ENCODE measurements at places on chromosomes 7 and 10.

DNA sequence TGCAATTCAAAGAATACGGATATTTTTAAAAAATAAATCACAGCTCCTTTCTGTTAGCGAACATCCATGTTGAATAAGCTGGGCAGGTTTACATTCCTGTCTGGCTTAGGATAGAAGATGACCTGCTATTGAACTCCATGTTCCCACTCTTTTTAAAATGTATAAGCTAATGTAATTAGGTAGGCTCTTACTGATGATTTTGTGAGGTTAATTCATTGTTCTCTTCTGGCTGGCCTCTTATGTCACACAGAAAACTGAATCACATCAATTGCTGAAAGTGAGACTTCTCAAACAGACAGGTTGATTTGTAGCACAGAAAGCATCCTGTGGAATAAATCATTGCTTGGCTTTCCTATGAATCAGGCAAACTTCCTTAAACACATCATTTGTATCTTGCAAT lies 24.2 kb downstream of the HGF start:
- no peak for DNase-seq

- no peak for DNase-seq
Observed at GRCh38 chr10:118977835-118978234, 51.7 kb upstream of the NANOS1 start.

DNA sequence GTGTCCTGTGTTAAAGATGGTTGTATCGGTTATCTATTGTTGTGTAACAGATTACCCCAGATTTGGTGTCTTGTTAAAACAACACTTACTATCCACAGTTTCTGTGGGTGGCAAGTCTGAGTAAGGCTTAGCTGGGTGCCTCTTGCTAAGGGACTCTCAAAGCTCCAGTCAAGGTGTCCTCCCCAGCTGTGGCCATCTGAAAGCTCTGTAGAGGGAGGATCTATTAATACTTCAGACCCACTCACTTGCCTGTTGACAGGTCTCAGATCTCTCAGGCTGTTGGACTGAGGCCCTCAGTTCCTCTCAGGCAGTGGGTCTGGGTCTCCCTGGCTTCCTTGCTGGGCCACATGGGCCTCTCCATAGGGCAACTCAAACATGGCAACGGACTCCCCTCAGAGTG lies 19.6 kb downstream of the ARID5B start:
- DNase-seq: no peak

DNA sequence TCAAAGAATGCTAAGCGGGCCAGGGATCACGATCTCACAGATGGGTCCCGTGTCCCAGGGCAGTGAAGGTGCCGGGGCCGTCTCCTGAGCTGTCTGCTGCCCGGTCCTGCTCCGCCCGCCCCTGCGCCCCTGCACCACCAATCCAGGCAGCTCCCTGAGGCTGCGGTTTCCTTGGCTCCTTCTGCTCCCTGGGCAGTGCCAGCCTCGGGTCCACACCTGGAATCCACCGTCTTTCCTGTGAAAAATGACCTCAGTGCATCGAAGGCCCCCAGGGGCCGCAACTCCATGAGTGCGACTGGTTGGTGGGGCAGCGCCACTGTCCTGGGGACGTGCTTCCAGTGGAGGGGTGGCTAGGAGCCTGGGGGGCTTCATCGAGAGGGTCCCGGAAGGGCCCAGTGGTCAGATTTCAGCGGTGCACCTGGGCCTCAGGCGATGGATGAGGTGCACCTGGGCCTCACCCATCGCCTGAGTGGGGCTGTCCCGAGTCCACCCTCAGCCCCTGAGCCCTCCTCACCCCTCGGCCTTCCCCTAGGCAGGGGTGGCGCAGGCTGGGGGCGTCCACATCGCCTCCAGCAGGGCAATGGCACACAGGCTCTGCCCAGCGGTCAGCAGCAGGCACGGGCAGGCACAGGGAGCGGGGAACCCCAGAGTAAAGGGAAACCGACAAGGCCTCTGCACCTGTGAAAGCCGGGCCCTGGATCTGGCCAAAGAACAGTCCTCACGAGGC lies 27.2 kb downstream of the ADGRA1 start:
- no peak for DNase-seq

DNA sequence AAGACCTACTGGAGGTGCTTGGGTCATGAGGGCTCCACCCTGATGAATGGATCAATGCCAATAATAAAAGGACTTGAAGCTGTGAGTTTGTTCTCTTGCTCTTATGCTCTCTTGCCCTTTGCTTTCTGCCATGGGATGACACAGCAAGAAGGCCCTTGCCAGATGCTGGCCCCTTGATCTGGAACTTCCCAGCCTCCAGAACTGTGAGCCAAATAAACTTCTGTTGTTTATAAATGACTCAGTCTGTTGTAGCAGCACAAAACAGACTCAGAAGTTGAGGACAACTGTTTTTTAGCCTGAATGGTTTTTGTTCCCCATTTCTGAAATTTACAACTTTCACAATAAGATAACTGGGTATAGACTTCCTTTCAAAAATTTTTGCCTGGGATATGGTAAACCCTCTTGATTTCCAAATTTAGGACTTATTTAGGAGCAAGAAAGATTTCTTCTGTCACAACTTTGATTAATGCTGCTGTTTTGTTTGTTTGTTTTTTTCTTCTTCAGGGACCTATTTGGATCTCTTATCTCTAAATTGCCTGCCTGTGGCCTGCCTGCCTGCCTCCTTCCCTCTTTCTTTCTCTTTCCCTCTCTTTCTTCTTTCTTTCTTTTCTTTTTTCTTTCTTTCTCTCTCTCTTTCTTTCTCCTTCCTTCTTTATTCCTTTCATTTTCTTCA lies 12.1 kb downstream of the ENTPD1 start:
- DNase-seq: no peak

- DNase-seq: no peak
Observed at GRCh38 chr10:102713539-102713813, 721 bp downstream of the ARL3 start.

DNA sequence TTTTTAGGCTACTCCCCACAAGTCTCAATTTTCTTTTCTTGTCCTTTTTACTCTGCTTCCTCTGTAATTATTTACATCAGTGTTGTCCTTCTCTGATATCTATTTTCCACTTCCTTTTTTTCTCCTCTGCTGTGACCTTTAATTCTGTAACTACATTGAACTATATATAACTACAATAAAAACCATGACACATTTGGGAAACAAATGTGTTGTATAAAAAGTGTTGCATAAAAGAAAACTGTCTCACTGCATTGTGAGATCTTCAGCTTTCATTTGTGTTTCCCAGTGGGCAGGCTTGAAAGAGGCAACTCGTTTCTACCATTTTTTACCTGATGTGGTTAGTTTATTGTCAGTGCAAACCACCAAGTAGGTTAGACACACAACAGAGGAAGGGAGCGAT lies 483.9 kb upstream of the NRP1 start:
- no peak for DNase-seq

DNA sequence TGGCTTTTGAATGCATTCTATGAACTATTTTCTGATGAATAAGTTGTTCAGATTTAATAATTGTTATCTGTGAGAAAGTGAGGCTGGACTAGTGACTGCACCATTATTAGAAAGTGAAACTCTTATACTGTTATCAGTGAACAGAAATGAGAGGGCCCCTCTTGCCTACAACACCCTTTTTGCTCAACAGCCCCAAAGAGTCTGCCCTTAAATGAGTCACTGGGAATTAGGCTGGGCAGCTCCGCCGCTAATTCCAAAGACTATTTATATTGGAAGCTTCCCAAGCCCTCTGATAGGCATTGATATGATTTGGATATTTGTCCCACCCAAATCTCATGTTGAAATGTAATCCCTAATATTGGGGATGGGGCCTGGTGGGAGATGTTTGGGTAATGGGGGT lies 7.0 kb upstream of the CYP2C18 start:
- no peak for DNase-seq

GRCh38 chr7:7671361-7671760 lies 30.8 kb downstream of the UMAD1 start:
- DNase-seq: no peak

DNA sequence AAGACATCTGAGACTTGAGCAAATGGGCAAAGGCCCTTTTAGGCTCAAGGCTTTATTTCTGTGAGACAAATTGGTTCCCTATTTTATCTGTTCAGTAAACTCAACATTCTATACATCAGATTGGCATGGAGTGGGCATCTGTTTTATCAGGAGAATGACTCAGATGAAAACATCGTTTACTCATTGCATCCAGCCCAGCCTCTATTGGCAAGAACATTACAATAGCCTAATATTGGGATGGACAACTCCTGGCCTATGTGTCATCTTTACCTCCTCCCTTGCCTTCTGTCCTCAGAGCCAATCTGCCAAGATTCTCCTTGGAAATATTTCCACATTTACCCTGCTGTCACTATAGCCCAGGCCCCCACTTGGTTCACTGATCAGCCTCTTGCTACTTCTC lies 5.5 kb upstream of the BLNK start:
- DNase-seq: no peak

DNA sequence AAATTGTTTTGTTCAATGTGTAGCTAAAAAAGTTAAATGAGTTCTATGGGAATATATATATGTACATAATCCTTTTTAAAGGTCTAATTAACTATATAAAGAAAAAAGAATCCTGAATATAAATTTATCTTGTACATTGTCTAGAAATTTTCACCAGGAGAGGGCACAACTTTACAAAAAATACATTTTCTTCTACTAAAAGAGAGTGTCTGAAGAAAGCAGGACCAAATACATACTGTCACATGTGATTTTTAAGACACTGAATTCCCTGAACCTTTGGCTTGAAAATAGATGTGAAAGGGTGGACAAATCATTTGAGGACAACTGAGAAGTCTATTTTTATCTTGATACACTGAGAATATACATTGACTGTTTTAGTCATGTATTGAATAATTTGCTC lies 204.3 kb downstream of the DGKB start:
- no peak for DNase-seq

GRCh38 chr10:13348216-13349017 lies at the start of gene SEPHS1:
Gene SEPHS1, minus strand, starts transcription at chr10:13348293. Its CDS starts 3,343 bp downstream, at chr10:13344950.
- DNase-seq: peak; percentile 39

GRCh38 chr7:33248671-33249070 lies 119.3 kb downstream of the BBS9 start:
- DNase-seq: no peak

DNA sequence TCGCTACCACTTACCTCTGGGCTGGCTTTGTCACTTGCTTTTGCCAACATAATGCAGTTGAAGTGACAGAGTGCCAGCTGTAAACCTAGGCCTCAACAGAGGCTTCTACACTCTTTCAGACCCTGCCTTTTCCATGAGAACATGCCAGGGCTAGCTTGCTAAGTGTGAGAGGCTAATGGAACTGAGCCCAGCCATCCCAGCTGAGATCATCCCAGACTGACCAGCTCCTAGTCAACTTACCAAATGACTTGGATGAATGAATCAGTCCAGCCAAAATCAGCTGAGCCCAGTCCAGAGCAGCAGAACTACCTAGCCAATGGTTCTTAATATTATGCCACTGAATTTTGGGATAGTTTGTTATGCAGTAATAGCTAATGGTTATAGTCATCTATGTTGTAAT lies 34.7 kb upstream of the MKLN1 start:
- no peak for DNase-seq

GRCh38 chr7:90736968-90737939 lies 141.1 kb downstream of the CDK14 start:
- DNase-seq: no peak

- DNase-seq: no peak
Observed at GRCh38 chr7:111887734-111888133, 318.5 kb downstream of the DOCK4 start.

- no peak for DNase-seq
Observed at GRCh38 chr10:33132626-33133025, 174.6 kb upstream of the ITGB1 start.

- DNase-seq: no peak
Observed at GRCh38 chr7:156625580-156625979, 15.0 kb upstream of the RNF32 start.
